GM19239 (cell line): ENCODE measurements at places on chromosomes 12 and 14.

DNA sequence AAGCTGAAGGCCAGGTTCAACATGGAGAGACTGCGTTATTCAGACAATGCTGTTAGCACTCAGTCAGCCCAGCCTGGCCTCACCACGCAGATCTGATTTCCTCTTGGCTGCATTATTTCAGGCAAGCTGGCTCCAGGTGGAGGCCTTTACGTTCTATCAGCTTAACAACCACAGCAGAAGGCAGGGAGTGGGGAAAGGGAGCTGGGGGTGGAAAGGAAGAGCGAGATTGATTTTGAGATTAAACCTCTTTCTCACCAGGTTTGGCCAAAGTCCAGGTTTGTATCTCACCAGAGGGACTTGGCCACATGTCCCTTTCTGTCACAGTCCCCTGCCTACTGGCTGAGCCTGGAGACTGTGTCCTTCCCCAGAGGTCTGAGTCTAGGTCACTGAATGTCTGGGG, 543.7 kb upstream of the TMEM132C start:
- no peak for DNase-seq

GRCh38 chr14:56976211-56976610, 165.9 kb upstream of the OTX2 start:
- DNase-seq, result no peak

DNA sequence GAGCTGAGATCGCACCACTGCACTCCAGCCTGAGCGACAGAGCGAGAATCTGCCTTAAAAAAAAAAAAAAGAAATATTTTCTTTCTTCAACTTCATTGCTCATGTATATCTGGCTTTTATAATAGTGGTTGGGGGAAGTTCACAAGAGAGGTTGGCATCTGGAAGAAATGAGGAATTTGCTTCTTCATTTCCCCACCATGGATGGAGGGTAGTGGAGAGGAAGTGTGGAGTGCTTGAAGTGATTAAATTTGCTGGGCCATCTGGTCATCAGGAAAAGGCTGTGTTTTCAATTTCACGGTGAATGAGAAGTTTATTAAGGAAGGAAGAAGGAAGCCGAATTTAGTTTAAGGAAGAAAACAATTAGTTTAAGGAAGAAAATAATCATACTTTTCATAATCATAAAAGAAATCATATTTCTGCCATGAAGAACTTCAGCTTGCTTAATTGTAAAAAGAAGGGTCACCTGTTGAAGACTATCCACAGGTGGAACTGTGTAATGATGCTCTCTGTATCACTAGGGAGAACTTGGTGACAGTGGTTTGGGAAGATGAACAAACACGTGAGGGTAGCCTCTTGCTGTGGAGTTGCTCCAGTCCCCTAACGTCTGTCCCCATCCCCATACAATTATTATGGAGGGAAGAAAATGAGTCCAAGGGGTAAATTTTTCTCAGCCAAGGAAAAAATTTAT, 197.3 kb upstream of the ARHGAP5 start:
- no peak for DNase-seq

GRCh38 chr14:94622653-94623421, 10.6 kb downstream of the SERPINA3 start:
- DNase-seq, result no peak

DNA sequence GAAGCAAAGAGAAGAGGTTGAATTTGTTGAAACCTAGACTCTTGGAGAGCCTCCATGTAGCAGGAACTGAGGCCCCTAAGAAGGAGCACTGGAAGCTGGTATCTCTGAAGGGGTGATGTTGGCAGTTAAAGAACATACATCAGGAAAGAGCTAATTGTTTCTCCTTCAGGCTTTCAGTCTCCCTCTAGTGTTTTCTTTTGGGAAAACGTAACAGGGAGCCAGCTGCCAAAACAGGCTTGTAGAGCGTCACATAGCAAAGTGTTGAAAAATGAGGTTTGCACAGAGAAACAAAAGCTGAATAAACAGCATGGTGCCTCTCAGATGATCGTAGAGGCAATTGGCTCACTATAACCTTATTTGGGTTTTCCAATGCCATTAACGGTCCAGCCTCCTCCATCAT, 46.9 kb upstream of the CAND1 start:
- DNase-seq, result no peak
